Stimulated activated naive CD4-positive, alpha-beta T cell (primary cell): ENCODE measurements at places on chromosomes 3 and 15.

GRCh38 chr3:71087143-71088018 is 496.1 kb downstream of the FOXP1 start:
- DNase-seq = peak; percentile 65

DNA sequence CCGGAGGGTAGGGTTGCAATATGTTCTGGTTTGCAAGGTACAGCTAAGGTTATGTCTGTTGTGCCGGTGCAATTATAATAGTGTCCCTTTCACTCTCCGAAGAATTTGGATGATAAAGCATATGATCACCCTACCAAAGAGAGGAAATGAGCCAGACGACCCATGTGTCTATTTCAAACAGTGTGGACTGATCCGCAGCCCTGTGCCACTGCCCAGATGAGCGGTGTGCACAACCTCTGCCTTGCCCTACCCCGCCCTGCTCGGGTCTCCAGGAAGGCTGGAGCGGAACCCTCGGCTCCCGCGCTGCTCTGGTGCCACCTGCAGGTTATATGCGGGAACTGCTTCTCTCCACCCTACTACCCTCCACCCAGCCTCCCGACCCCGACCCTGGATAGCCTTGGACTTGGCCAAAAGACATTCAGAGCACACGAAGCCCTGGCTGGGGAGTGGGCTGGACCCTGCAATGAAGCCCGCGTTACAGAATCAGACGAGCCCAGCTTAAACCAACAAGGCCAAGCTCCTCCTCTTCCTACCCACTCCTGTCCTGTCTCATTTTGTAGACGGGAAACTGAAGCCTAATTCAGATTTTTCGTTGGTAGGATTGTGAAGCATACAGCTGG is 68.4 kb upstream of the CHRNB4 start:
- DNase-seq = peak; percentile 60

DNA sequence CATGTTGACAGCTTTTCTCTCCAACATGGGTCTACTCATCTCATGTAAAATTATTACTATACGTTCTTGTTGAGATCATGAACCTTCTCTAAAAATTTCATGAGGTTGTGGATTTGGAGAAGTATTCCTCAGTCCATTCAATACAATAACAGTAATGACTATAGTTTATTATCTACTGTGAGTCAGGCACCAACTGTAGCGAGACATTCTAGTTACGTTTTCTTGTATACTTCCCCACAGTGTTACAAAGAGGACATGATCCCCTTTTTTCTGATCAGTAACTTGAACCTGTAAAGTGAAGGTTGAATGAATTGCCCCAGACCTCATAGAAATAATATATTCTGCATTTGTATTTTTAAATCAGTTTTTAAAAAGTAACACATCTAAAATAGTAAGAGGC is 76.4 kb downstream of the AKAP13 start:
- no peak for DNase-seq

- DNase-seq = no peak
These were observed 267.7 kb downstream of the ZBTB20 start for GRCh38 chr3:114879059-114880031.

DNA sequence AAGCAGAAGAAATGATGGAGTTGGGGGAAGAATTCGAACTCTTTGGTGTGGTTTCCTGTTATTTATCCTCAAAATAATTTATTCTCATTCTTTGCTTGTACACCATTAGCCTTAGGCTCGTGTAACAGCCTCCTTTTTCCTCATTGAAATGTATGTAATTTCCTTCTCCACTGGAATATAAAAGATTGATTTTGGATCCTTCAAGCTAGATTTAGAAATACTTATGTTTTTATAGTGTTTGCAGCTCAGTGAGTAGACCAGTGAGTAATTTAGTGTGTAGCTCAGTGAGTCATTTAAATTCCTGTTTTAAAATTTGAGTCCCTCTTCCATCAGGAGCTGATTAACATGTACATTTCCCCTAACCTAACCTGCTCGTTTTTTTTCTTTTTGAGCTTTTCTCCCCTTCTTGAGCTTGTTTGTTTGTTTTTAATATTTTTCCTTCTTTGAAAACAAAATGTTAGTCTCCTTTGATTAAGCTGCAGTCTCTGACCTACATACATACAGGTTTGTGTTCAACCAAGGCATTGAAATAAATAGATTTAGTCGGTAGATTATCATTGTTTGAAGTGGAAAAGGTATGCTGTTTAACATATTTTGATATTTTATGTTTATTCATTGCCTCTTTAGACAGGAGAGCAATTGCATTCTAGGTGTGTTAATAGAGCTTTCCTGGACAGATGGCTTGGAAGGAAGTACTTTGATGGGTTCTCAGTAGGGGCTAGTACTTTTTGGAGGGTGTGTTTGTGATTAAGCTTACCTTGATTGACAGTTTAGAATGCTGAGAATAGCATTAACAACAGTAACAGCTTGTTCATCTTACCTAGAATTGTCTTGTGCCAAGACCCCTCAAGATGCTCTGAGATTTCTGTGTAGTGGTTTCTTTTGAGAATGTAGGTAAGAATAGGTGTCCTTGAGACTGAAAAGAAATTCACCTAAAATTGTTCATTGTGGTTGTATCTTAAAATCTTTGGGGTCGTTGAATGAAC is 5.9 kb downstream of the USP3 start:
- no peak for DNase-seq

DNA sequence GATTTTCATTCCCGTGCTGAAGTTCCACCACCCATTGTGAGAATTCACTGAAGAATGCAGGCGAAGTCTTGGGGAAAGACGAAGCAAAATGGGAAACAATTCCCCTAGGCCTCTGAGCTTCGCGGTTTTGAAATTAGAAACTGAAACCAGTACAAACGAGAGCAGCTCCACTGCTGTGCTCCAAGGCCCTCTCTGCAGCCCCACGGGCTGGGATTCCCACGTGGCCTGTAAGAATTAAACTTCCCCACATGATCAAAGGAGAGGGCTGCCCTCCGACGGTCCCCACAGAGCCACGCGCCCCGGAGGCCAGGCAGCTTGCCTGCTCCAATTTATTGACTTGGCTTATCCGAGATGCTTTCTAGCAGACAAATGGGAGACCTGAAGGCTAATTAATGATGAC is 144.0 kb downstream of the GREM1 start:
- no peak for DNase-seq

DNA sequence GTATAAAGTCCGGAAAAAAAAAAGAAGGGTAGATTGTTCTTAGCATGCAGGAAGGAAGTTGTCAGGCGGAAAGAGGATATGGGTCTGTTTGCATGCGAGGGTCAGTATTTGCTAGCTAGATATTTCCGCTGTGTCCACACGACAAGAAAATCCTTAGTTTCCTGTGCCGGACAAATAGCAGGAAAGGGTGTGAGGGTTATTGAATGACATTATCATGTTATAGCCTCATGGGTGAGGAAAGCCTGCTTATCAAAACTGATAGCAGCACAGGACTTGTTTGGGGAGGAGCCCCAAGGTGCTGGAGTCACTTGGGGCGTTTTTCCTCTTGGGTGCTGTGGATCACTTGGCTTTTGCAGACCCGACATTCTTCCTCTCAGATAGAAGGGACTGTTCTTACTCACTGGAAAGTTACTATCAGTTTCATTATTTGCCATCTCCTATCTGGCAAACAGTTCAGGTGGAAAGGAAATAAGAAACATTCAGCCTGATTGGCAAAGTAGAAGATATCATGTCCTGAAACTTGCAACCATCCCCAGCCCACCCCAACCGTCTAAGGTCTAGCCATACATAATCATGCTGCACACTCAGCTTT is 127.2 kb upstream of the DPH6 start:
- DNase-seq = no peak

DNA sequence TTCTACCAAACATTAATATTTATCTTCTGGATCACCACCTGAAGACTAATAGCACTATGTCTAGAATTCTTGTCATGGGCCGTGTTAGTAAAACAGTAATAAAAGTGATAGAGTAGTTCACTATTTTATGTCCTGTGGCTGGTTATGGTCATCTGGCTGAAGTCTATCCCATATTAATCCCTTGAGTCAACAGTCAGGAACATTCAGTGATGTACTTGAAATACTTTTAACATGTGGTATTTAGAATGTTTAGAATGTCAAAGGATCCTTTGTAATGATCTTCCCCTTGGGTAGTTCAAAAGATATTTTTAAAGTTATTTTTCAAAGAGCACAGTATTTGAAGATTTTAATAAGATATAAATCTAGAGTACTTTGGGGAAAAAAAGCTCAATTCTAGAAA is 117.0 kb downstream of the MBNL1 start:
- no peak for DNase-seq

DNA sequence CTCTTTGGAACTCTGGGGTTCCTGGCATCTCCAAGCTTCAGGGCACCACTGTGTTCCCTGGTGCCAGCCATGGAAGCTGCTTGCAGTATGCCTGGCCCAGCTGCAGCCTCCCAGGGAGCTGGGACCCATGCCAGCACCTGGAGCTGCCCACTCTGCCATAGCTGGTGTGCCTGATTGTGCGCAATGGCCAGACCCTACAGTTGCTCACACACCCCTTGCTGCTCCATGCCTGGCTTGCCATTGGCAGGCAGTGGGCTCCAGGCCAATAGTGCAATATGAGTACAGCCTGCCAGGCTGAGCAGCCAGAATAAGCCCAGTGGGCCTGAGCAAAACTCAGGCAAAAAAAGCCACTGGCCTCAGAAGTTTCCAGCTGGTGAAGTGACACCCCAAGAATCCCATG is 43.8 kb upstream of the LRRFIP2 start:
- no peak for DNase-seq

GRCh38 chr3:34150992-34151391 is 352.6 kb downstream of the PDCD6IP start:
- no peak for DNase-seq

DNA sequence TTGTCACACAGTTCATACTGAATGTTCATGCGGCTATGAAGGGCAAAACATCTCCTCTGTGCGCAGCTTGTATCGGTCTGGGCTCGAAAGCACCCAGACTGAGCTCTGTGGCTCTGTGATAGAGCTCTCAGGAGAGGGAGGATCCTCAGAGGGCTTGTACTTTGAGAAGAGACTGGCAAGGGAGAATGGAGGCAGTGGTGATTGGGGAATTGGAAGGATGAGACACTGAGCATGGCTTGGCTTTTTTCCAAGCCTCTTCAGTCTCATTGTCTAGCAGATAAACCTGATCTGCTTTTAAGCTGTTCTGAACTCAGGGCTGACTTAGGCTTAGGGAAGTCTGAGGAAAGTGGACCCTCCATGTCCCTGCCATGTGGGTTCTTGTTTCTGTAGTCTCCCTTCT is 43.0 kb downstream of the RAD54L2 start:
- DNase-seq = no peak

GRCh38 chr15:40664909-40665308 is 30.1 kb upstream of the RAD51 start:
- no peak for DNase-seq

GRCh38 chr3:99172736-99173657 is 271.5 kb upstream of the DCBLD2 start:
- DNase-seq = peak; percentile 6

DNA sequence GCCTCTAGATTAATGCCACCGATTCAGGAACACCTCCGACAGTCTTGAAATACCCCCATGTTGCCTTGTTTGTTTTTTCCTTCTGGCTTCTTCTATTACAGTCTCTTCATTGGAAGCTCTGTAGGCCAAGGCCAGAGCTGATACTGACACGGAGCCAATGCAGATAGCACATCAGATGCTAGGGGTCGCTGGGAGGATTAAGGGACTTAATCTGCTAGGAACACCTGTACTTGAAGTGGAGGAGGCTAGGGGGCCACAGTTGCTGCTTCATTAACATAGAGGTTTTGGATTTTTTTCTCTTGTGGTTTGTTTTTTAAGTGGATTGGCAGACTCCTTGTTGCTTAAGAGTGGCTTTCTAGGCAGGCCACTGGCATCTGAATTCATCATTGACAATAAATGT is 49.6 kb downstream of the PARP14 start:
- DNase-seq = no peak

DNA sequence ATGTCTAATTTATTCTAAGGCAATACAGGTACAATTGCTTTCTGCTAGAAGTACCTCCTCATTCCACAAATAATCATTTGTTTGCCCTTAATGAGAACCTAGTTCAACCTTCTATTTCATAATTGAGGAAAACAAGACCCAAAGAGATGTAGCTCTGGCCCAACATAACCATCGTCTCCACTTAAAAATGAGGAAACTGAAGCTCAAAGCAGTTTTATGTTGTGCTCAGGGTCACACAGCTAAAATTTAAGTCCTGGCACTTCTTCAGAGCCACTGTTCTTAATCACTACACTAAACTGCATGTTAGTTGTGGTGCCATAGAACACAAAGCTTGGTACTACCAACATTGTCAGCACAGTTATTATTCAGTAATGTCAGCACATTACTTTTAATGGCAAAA is 108.0 kb downstream of the SERPINI1 start:
- no peak for DNase-seq

GRCh38 chr3:120506828-120507774 is 56.3 kb upstream of the FSTL1 start:
- DNase-seq = no peak

DNA sequence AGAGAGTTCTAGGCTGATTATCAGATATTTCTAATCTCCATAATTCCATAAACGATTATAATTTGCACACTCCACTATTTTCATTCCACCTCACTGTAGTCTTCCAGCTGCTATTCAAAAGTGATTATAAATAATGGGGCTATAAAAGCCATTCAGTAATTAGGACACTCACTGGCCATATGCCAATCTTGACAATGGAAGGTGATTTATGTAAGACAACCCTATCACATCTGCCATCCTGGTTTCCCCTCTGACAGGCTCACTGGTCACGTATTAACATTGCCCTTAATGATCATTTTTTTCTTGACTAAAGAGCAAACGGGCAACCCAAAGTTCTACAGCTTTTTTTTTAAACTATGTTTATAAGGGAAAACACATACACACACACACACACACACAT is 402.4 kb downstream of the MAGI1 start:
- DNase-seq = no peak

- DNase-seq = no peak
These were observed 6.2 kb upstream of the EPHA3 start for GRCh38 chr3:89101251-89101650.

DNA sequence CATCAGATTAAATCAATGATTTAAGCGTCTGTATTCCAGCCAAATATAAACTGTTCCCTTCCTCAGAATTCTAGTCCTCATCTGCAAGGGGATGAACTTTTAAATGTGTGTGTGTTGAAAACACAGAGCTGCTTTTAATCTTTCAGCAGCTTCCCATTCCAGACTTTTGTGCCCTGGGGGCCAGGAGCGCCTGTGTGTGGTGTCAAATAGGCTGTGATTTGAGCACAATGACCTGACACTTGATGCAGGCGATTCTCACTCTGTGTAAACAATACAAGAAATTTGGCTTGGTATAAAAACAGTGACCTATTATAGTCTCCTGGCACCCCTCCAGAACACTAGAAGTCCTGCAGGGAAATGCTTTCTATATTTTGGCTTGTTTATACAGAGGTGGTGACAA is 274.6 kb upstream of the ROPN1 start:
- DNase-seq = no peak
